ENCODE measurements at places on chromosomes 2 and 18.

DNA sequence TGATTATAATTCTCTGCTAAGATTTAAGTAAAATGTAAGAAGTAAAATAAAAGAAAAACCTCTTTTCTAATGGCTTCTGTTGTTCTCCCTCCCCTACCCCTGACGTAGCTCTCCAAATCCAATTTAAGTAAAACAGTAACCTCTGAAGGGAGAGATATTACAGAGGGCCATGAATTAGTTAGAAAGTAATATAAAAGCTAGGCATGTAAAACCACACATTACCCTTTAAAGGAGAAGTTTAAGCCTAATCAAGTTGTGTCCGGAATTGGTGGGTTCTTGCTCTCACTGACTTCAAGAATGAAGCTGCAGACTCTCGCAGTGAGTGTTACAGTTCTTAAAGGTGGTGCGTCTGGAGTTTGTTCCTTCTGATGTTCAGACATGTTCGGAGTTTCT is 116.9 kb upstream of the SCN7A start:
- DNase-seq: no peak

DNA sequence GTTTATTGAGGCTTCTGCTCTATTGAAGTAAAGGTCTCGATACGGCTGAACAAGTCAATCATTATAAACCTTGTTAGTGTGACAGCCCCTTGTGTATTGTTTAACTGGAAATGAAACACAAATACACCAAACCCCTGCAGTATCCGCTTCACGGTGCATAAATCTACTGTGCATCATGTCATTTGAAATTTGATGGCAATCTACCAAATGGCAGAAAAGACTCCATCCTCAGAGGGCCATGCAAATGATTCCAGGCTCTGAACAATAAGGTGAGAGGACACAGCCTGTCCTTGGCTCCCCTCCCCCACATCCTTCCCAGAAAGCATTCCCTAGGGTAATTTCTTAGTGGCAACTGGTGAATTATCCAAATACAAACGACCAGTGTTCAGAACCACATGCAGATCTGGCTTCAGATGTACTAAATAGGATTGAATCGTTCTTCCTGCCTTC is 80.6 kb downstream of the ADCYAP1 start:
- peak; percentile 80 for DNase-seq

GRCh38 chr2:10546975-10547391 is 98.9 kb upstream of the ODC1 start:
- no peak for DNase-seq

GRCh38 chr18:39345321-39345720 is 1779.7 kb upstream of the CELF4 start:
- no peak for DNase-seq

DNA sequence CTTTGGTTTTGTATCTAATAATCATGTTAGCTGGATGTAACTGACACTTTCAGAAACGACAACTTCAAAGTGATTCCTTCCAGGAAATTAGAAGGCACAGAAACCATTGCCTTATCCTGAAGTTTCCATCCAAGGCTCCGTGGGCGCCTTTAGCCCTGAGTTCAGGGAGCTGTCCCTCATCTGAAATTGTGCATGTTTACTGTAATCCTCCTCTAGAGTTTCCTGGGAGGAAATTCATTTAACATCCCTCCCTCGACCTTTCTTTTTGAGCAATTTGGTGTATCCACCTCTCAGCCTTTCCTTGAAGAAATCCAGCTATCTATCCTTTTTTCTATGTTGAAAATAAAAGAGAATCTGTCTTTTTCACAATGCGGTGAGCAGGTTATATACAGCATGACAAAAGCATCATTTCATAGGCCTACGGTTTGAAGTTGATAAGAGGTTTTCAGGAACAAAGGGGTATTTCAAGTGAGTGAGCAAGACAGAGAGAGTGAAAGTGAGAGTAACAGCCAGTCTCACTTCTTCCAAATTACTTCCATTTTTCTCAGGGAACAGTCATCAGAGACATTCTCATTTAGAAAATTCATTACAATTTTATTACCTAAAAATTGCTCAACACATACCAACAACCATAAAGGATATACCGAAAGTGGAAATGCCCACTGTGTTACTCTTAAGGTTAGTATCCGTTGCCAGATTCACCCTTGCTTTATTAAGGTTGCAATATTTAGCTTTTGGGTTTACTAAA is 167.3 kb downstream of the MREG start:
- DNase-seq: no peak

GRCh38 chr2:102025583-102026267 is 34.0 kb downstream of the IL1R2 start:
- no peak for DNase-seq

- no peak for DNase-seq
Observed at GRCh38 chr2:40403233-40403836, 48.6 kb downstream of the SLC8A1 start.

DNA sequence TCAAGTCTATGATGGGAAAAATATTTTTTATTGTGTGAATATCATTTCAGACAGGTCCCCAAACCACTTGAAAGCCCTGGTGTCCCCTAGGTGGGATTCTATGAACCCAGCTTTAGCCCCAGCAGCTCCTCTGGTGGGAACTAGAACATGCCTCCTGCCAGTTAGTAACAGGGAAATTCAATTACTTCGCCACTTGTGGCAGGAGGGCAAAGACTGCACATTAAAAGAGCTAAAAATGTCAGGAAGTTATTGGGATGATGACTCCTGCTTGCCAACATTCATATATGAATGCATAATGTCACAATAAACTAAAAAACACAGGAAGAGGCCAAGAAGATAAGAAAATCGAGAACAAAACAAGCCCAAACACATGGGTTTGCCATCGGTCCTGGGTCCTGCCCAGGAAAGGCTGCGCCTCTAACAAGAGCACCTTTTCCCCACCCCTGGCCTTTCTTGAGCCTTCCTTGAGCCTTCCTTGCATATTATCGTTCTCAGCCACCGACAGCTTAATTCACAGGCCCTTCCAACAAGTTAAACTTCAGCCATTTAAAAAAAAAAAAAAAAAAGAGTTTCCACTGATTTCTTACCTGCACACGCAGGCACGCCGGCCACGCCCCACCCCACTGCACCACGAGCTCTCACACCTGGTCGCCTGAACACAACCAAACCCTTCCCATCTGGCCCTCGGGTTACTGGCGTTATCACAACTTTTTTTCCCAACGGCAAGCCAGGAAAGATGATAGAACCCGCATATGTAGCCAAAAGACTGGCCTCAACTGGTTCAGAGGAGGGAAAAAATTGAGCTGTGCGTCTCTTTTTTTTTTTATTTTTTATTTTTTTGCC is 23.4 kb downstream of the BCL11A start:
- no peak for DNase-seq

GRCh38 chr18:58762781-58763171 is 91.5 kb downstream of the MALT1 start:
- DNase-seq: no peak

- no peak for DNase-seq
Observed at GRCh38 chr2:109226128-109226527, 97.1 kb downstream of the SH3RF3 start.

DNA sequence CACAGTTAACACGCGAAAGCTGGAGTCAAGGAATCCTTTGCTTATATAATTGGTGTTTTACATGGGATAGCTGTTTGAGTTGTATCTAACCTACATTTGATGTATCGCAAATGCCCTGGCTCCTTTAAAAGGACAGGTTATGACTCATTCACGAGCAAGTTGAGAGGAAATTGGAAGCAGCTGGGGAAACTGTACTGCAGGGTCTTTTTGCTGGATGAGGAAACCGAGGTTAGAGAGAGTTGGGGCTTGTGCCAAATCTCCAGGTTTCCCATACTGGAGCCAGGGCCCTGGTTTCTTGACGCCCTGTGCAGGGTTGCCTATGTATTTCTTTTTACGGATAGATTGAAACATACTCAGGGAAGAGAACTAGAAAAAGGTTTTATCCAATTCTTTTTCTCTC is 60.0 kb upstream of the SPTBN1 start:
- no peak for DNase-seq

DNA sequence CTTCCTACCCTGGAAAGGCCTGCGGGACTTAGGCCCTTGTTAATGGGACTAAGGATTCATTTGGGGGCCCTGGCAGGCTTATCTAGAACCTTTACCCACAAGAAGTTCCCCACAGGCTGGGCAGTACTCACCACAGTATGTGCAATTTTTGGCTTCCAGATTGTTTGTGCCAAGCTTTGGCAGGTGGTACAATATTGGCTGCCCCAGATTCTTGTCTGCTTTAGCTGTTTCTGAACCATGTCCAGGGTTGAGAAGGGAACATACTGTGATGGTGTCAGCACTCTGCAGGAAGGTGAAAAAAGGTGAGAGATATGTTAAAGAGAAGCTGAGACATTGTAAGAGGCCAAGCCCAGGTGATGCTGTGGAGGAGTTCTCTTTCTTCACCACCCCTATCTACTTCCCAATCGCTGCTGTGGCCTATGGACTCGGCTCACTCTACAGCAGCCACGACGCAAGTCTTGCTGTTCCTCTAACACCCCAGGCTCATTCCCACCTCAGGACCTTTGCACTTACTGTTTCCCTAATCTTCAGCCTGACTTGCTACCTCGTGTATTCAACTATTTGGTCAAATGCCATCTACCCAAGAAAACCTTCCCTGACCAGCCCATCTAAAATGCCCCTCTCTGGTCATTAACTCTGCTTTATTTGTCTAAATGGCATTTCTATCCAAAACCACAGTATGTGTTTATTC is 9.2 kb downstream of the SLC4A5 start:
- no peak for DNase-seq

DNA sequence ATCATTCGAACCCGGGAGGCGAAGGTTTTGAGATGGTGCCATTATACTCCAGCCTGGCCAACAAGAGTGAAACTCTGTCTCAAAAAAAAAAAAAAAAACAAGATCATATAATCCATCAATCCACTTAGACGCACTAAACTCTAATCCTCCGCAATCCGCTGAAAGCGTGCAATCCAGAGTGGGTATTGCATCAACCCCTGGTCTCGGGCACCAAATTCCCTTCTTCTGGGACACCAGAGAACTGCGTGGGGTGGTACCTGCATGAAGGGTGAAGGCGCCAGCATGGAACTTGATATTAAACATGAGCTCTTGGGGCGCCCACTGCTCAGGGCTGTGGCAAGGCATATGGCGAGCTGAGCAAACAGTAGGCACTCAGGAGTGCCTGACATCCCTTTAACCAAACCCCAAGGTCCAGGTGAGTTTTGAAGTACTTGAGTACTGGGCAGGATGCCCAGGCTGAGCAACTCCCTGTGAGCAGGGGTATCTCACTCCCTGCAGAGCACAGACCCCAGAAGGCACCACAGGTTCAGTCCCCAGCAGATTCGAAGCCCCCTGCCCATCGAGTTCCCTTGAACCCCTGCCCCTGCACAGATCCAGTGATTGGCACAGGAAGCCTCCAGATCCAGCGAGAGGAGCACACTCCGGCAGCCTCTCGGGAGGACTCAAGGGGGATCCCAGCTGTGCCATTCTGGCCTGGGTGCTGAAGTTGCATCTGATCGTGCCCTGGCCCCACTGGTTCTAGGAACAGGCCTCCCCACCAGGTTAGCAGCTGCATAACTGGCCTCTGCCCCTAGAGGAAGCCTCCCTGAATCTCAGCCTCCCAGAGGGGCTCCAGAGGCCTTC is 8.0 kb downstream of the ALPI start:
- no peak for DNase-seq

- no peak for DNase-seq
Observed at GRCh38 chr2:162890690-162891311, 52.2 kb upstream of the KCNH7 start.

DNA sequence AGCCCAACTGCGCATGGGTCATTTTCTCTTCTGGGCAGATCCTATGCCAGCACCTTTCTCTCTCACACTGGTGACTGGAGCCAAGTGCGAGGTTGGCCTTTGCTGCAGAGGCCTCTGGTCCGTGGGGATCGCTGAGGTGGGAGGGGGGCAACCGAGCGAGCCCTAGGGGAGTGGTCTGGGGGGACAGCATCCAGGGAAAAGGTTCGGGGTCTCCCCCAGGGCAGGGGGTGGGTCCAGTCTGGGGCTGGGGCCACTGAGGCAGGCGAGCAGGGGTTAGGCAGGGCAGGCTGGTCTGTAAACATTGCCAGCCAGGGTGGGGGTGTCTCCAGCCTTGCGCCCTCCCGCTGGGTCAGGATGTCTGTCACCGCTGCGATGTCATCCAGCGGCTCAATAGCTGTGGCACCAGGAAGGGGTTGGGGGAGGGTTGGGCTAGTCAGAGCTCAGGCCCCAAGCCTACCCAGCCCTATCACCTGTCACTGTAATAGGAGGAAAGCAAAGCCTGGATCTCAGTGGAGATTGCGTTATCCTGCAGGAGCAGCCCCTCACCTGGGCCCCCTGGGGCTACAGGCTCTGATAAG is 4.7 kb downstream of the WDR54 start:
- no peak for DNase-seq

- no peak for DNase-seq
Observed at GRCh38 chr2:128551435-128551834, 232.8 kb upstream of the HS6ST1 start.

GRCh38 chr2:80333886-80334285 is 29.3 kb upstream of the LRRTM1 start:
- DNase-seq: no peak

DNA sequence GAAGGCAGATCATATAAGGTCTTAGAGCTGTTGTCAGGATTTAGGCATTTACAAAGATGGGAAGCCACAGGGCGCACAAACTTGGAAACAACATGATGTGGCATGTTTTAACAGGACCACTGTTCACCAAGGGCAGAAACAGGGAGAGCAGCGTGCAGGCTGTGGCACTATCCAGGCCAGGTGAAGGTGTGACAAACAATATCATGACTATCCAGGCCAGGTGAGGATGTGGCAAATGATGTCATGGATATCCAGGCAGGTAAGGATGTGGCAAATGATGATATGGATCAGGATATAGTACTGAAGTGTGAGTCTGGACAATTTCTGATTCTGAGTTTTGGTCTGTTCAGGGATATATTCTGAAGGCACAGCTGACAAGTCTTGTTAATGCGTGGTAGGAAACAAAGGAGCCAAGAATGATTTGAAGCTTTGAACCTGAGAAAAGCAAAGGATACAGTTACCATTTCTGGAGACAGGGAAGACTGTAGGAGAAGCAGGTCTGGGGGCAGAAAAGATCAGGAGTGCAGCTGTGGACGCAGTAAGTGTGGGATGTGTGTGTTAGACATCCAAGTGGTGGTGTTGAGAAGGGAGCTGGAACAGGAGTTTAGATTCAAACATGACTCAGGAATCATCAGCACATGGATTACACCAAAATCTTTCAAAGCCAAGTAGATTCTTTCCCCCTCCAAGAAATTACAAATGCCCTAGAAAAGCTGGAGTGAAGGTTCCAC is 205.9 kb downstream of the TMEM163 start:
- no peak for DNase-seq

GRCh38 chr18:54149078-54149697 is 75.3 kb downstream of the MBD2 start:
- DNase-seq: no peak

Measured in NCI-H187 (cell line).